ENCODE measurements at places on chromosomes 7 and 10.

DNA sequence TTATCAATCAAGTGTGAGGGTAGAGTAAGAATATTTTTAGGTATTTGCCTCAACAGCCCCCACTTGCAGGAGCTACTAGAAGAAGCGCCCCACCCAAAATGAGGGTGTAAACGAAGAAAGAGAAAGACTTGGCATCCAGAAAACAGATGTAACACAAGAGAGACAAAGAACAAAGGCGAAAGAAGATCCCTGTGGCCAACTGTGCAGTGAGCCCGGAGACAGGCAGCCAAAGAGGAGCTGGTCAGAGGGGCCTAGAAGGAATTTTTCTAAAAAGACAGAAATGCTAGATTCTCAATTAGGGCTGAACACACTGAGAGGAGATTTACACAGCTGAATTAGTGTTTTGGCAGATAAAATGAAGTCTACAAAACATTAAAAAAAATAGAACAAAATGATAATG lies 29.6 kb upstream of the EIF5AL1 start:
- no peak for DNase-seq

GRCh38 chr10:69358148-69358795 lies 58.4 kb downstream of the TACR2 start:
- no peak for DNase-seq

DNA sequence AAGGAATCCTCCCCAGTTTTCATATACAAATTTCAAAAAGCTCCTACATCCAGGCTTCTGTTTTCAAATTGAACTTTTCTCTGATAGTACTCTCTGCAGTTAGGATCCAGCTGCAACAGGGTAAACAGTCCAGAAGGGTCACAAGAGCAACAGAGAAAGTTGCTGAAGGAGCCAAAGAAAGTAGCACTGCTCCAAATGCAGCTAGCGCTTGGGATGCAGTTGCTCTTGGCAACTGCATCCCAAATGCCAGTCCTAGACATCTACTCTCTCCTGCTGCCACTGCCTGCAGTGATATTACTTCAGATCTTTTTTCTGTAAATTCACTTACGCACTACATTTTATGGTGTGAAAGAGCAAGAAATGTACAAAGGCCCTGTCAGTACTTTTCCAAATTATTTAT lies 14.6 kb downstream of the GPR37 start:
- DNase-seq = no peak

GRCh38 chr10:72564596-72564995 lies 61.3 kb downstream of the MICU1 start:
- DNase-seq = peak; percentile 13

DNA sequence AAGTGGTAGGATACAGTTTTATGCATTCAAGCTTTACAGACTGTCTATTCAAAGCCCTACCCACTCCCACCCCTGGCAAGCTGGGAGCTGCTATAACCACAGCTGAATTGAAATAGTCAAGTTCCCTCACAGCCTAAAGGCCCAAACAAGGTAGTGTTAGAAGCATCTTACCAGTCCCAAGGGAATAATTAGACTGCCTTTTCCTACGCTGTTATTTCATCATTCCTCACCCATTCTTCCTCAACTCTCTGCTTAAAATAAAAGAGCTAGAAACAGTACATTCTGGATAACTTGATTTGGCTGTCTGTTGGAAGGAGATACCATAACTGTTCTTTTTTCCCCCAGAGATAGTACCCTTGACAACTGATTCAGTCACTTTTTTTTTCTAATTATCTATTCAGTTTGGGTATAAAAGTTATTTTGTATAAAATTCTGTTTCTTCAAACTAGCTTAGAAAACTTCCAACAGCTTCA lies 54.0 kb downstream of the RAPGEF5 start:
- DNase-seq = no peak

- peak; percentile 75 for DNase-seq
Measured at GRCh38 chr7:95684037-95684436, 87.7 kb upstream of the PDK4 start.
